HEK293T (cell line): ENCODE measurements at places on chromosomes 2 and 18.

DNA sequence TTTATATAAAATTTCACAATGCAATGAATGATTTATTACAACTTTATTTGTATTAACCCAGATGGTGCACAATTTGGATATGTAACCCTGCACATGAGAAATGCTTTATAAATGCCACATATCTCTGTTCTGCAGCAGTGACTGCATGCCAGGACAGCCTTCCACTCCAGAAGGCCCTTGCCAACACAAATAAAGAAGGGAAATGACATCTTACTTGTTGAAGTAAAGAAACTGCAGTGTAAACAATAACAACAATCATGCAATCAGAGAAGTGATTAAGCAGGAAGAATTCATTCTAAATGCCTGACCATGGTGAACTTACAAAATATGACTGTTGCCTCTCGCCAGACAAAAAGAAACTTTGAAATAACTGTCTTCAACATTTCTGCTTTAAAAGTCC is 129.9 kb upstream of the CHST9 start:
- DNase-seq, result no peak

DNA sequence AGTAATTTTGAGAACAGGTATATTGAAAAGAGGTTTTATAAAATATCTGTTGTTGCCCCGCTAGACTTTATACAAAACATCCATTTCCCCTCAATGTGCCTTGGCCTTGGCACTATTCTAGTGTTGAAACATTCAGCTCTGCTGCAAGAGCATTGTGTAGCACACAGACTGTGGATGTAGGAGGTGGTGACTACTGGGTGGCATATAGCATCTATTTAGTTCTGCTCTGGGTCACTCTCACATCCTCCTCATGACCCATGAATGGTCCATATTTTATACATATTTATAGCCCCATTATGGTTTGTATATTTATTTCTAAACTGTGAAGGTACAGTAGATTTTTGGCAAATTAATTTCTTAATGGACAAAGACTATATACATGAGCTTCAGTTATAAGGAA is 1022.0 kb upstream of the CELF4 start:
- no peak for DNase-seq

DNA sequence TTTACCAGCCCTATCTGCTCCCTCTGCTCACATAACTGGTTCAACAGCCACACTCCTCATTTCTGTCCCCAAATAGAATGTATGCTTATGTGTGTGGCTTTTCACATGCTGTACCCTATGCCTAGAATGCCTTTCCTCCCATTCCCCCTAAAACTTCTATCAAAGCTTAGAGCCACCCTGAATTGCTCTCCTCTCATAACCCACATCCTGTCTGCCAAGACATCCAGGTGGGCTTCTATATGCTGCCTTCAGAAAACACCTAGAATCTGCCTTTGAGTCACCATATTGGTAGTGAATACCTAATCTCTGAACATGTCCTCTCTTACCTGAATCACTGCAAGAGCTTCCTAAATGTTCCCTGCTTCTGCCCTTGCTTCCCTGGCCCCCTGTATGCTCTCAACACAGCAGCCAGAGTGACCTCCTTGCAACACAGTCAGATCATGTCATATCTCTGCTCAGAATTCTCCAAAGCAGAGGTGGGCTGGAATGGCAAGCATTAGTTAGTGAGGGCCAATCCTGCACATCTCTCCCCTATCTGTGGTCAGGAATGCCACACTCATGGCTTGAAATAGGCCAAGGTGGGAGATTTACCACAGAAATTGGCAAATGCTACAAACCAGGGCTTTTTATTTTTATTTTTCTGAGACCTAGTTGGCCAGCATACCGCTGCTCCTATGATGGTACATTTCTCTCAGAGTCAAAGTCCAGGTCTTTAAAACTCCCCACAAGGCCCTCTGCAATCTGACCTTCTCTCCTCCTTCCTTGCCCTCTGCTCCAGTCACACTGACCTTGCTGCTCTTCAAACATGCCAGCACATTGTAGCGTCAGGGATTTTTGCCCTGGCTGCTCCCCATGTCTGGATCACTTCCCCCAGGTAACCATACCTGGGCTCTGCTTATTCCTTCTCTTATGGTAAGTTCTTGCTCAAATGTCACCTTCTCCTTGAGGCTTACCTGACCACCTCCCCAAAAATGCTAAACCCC is 111.8 kb upstream of the STON1 start:
- no peak for DNase-seq

DNA sequence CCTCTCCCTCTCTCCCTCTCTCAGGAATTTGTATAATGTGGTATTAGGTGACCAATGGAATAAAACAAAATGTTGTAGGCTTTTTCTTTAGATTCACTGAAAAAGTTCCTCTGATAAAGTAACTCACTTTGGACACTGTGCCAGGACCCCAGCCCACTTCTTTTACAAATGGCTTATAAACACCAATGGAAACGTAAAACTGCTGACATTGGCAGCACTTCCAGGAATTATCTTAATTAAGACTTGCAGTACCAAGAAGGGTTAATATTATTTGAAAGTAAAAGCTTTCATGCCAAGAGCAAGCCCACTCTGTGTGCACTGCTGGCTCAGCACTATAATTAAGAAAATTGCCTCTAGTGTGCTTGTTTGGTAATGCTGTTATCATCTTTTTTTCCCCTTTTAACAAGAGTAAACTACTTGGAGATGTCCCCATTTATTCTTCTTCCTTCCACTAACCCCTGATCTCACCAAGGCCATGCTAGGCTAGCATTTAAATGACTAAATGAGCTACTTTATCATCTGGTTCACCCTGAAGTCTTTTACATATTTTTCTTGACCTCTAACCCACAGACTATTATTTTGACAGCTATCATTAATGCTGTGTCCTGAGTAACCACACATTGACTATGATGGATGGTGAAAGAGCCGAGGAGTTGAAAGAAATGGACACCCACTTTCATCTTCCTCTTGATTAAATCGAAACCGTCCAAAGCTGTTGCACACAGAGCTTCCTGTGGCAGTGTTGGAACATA is 232.2 kb upstream of the ETAA1 start:
- DNase-seq, result no peak

DNA sequence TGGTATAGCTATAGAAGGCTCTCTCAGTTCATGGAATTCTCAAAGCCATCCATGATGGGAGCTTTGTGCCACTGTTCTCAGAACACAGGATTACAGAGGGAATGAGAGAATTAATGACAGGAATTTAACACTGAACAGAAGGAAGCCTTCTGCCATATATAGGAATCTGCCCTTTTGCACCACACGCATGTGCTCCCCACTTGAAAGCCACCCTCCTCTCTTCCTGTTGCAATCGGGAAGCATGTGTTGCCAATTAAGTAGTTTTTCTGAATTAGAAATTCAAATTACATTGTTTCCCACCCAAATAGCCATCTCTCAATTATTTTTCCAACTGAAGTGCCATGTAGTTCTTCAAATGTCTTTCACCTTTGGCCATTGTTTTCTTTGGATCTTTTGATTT is 71.3 kb downstream of the C1D start:
- DNase-seq, result no peak

GRCh38 chr2:5617796-5618195 is 74.4 kb upstream of the SOX11 start:
- no peak for DNase-seq

- DNase-seq, result no peak
These were observed 21.5 kb upstream of the GNAL start for GRCh38 chr18:11667578-11667977.

DNA sequence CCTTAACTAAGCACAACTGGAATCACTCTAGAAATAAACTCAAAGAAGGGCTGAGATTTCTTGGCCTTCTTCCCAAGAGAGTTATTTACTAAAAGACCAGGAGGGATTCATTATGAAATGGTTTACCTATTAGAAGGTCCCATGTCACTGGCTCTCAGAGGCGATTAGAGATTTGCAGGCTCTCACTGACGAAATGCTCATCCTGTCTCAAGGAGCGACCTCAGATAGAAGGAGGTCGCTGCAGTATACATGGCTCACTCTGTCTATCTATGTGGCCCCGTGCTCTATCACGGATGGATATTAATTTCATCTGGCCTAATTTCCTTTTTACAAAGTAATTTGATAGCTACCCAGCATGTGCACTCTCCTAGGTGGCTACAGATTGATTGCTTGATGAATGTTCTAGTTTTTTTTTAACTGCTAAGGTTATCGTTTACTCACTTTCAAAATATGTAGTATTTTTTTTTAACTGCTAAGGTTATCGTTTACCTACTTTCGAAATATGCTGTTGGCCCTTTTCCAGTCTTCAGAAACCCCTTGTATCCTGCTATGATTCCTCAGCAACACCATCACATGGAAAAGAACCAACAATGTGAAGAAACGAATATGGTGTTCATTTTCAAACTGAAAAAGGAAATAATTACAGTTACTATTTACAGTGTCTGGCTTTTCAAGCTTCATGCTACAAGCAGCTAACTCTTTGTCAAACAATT is 9.1 kb downstream of the SMIM21 start:
- no peak for DNase-seq

DNA sequence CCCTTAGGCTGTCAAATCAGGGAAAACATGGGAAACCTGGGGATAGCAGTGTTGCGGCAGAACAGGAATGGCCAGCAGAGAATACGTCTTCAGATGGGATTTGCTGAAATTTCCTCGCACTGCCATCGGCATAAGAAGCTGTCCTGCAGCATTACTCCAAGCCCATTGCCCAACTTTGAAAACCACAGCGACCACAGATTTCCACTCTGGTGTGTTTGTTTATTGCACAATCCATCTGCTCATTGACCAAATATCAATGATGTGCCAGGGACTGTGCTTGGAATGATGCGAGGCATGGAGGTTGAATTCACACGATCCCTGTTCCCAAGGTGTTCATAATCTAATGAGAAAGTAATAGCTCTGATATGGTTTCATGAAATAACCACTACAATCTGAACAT is 383.3 kb upstream of the MYT1L start:
- DNase-seq, result no peak

GRCh38 chr18:59660786-59661743 is 36.2 kb downstream of the CCBE1 start:
- no peak for DNase-seq

DNA sequence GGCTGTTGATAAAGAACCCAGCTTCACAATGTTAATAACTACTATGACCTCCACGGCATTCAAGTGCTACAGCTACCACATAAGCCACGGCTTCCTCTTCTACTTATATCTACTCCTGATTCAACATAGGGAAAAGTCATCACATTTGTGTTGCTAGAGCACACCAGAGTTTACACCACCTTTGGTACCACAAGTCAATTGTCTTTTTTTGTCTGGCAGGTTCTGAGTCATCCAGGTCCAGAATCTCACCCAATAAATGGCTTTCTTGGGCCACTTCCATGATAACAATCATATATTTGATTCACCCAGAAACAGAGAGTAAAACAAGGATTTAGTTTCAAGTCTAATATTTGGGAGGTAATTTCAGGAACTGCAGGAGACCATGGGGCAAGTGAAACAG is 480.2 kb downstream of the TMX3 start:
- no peak for DNase-seq

GRCh38 chr2:56456791-56457190 is 273.0 kb downstream of the CCDC85A start:
- DNase-seq, result no peak

- peak; percentile 19 for DNase-seq
These were observed 553 bp downstream of the CNDP2 start for GRCh38 chr18:74496508-74497323.

DNA sequence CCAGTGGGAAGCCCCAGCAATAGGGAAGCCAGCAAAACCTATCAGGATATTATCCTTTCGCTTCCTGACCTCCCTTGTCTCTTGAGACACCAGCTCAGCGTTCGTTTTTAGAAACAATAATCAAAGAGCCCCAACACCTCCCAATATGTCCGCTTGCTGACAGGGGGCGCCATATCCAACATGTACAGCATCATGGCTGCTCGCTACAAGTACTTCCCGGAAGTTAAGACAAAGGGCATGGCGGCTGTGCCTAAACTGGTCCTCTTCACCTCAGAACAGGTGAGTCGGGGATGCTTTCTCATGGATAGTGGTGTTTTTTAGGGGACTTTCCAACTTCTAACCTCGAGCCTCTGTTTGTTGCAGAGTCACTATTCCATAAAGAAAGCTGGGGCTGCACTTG is 28.7 kb downstream of the GAD1 start:
- DNase-seq, result peak; percentile 27

- no peak for DNase-seq
These were observed 61.0 kb downstream of the SPP2 start for GRCh38 chr2:234111523-234111922.

DNA sequence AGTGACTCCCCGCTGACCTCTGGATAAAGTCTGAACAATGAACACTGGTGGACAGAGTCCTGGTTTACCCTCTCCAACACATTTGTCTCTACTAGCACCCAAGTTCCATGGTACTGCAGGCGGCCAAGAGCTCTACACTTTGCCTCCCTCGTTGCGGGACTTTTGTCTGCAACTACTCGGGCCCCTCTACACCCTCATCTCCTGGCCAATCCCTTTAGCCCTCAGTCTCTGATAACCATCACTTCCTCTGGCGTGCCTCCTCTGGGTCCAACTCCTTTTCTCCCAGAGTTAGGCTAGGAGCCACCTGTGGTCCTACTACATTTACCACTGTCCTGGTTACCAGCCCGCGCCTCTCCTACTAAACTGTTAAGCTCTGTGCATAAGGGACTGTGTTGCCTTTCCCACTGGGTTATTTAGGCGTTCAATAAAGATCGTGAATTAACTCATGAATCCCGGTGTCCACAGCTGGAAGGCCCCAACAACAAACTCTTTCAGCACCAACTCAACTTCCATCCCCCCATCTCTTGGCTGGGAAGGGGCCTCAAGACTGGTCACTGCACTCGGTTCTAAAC is 757 bp downstream of the HDHD2 start:
- DNase-seq, result peak; percentile 4

DNA sequence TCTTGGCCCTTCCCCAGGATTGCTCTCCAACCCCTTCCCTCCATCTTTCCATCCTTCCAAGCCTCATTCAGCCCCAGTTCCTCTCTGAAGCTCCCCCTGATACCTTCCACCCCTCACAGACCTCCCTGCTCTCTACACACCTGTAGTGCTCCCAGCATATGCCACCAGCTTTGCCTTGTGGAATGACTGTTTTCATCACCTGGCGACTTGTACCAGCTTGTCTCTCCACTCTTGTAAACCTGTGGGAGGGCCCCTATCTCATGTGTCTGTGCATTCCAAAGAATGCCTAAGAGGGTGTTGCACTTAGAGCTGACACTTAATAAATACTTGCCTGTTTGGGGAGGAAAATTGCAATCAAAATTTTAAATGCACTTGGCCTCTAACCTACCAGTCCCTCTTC is 198.7 kb downstream of the BCL11A start:
- no peak for DNase-seq

DNA sequence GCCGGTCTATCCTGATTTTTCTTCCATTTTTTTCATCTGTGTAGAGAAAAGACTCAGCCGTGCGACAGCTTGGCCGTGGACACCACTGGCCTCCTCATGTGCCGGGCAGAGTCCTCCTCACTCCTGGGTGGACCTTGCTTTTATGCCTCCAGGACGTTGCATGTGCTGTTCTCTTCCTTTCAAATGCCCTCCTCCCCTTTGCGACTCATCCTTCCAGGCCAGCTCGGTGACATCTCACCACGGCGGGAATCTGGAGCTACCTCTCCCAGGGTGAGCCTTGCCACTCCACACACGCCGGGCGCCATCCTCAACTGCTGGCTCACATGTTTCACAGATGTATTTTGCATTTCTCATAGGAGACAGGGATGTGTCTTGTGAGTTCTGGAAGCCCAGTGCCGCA is 198.5 kb upstream of the HDAC4 start:
- DNase-seq, result no peak

- no peak for DNase-seq
These were observed 718.2 kb downstream of the DPP10 start for GRCh38 chr2:115160531-115161080.

GRCh38 chr2:72828840-72829507 is 3.1 kb upstream of the EXOC6B start:
- DNase-seq, result no peak
